ENCODE measurements at places on chromosomes 13 and 19.
A peak's percentile ranks its signal among the peaks of the same experiment; 100 is the strongest.

- no peak for DNase-seq
Observed at GRCh38 chr19:11364296-11364904, 9.2 kb downstream of the PLPPR2 start.

- no peak for DNase-seq
Observed at GRCh38 chr13:113047587-113047986, 58.0 kb upstream of the F7 start.

- DNase-seq: no peak
Observed at GRCh38 chr13:92461402-92461801, 765.2 kb upstream of the GPC6 start.

DNA sequence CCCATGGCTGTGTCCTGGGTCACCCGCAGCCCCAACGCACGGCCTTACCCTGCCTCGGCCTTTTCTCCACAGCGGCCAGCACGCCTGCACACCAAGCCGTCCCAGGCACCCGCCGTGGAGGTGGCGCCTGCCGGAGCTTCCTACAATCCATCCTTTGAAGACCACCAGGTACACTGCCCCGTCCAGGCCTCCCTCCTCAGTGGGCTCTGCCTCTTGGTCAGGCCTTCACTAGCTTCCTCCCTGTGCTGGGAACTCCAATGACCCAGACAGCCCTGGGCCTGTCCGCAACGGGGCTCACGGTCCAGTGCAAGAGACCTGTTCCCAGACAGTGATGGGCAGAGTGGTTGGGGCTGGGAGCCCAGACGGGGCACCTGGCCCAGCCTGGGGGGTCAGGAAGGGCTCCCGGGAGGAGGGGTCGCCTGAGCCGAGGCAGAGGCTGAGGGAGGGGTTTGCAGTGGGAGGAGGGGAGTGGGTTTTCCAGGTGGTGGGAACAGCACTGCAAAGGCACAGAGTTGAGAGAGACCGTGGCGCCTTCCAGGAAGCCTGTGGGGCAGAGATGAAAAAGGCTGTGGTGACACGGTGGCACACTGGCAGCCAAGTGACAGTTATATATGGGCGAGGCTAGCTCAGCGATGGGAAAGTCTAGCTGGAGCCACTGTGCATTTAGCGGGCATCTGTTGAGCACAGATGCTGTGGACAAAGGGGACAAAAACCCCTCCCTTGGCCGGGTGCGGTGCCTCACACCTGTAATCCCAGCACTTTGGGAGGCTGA lies 7.3 kb downstream of the NOP53 start:
- no peak for DNase-seq

- DNase-seq: no peak
Observed at GRCh38 chr19:10122045-10122444, 2.3 kb upstream of the EIF3G start.

GRCh38 chr13:35714121-35714520 lies 237.6 kb upstream of the MAB21L1 start:
- peak; percentile 63 for DNase-seq

- DNase-seq: no peak
Observed at GRCh38 chr13:51524312-51524711, 60.0 kb upstream of the WDFY2 start.

Data from fibroblast of skin of abdomen (primary cell).